Eye (tissue), 1 donor: ENCODE measurements at places on chromosomes 1 and 21.
A peak's percentile ranks its signal among the peaks of the same experiment; 100 is the strongest.

DNA sequence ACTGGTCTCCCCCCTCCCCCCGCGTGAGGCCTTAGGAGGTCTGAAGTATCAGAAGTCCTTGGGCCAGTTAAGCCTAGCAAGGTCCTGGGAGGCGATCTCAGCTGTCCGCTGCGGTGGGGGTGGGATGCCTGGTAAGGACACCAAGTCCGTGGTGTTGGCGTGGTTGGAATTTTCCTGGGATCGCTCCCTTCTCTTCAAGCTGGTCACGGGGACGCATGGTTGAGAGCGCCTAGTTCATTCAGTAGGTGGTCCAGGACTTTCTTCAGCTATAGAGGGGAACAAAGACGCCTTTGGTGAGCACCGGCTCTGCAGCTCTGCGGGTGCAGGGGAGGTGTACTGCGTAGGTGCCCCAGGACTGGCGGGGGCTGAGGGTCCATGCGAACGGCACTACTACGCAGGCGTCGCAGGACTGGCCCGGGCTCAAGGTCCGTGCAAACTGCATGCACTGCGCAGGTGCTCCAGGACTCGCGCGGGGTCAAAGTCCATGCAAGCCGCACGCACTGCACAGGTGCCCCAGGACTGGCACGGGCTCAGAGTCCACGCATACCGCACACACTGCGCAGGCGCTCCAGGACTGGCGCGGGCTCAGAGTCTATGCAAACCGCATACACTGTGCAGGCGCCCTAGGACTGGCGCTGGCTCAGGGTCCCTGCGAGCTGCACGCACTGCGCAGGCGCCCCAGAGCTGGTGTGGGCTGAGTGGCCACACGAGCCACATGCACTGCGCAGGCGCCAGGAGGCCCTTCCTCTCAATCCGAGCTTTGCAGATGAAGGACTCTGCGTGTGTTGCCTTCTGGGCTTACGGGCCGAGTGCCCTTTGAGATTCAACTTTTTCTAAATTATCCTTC, 36.6 kb upstream of the HMGN1 start:
- DNase-seq, result peak; percentile 92

DNA sequence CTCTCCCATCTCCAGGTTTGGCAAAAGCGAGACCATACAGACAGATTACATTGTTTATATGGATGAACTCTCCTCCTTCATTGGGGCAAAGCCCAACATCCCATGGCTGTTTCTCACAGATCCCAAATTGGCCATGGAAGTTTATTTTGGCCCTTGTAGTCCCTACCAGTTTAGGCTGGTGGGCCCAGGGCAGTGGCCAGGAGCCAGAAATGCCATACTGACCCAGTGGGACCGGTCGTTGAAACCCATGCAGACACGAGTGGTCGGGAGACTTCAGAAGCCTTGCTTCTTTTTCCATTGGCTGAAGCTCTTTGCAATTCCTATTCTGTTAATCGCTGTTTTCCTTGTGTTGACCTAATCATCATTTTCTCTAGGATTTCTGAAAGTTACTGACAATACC, 26.4 kb downstream of the FMO3 start:
- DNase-seq, result no peak

DNA sequence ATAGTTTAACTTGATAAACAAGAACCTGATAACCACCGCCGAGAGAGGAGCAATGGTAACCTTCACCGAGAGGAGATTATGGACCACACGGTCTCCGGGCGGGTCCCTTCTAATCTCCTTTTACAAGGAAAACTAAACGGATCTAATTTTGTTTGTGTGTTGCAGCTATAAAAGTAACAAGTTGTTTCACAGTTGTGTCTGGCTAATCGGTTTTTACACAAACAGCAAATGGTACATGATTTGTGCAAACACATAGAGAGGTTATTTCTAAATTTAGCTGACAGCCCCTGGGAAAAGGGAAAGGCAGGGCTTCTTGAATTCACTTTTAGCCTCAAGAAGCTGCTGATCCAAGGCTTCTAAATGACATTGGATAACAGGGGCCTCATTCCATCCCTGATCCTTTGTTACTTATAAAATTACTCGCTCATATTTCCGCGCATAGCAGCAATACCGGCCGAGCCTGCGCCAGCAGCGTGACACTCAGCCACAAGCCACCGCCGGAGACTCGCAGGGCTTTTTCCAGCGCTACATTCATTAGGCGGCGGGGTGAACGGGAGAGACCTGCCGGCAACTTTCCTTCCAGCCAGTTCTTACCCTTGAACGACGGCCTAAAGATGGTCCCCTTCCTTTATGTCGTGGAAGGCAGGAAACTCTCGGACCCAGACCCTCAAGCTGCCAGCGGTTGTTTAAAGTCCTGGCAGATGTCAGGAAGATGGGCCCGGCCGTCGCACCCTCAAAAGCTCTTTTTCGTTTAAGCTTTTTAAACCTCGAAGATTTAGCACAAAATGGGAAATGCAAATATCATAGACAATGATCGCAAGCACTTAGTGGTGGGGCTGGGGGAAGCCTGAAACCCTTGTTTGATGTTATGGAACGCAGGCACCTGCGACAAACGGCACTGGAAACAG, 4.4 kb downstream of the FOXD3 start:
- peak; percentile 86 for DNase-seq

GRCh38 chr1:35192056-35192852, 691 bp downstream of the SFPQ start:
- DNase-seq, result peak; percentile 95

DNA sequence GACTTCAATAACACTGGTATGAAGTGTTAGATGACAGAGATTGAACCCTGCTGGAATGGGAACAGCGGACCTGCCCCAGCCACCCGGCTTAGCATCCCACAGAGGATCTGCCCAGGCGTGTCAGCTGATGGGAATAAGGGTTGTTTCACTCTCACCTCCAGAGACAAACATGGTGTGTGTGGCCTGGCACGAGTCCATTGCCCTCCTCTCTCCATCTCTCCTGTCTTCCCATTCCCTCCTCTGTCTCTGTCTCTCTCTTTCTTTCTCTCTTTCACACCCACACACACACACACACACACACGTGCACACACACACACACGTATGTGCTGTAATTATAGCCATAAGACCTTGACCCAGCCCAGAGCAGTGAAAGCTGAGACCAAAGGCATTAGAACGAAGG, 200.2 kb downstream of the HIVEP3 start:
- DNase-seq, result no peak

GRCh38 chr1:110150330-110151174, at the start of gene SLC6A17:
TSS of gene SLC6A17 (plus strand) at chr1:110150494. CDS start at chr1:110166930, 16,436 bp downstream.
- DNase-seq, result peak; percentile 65

DNA sequence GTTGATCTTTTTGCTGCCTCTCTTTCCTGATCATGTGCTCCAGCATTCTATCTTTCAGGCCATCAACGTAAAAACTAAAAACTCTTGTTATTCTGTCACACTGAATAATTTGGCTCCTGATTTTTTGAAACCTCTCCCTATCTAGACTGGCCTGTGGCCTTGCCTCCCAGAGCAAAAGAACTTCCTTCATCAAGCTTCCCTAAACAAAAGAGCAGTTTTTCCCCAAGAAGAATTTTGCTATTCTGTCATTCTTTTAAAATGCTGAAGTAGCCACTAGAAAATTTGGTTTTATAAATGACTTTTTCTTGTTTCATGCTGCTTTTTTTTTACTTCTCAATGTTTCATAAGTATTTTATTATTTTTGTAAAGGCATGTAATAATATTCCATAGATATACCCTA, 37.1 kb upstream of the CR2 start:
- no peak for DNase-seq

GRCh38 chr21:38505654-38506523, 7.6 kb upstream of the ERG start:
- DNase-seq, result peak; percentile 88

- DNase-seq, result no peak
Measured at GRCh38 chr1:248306103-248306502, 2.9 kb upstream of the OR2T12 start.

DNA sequence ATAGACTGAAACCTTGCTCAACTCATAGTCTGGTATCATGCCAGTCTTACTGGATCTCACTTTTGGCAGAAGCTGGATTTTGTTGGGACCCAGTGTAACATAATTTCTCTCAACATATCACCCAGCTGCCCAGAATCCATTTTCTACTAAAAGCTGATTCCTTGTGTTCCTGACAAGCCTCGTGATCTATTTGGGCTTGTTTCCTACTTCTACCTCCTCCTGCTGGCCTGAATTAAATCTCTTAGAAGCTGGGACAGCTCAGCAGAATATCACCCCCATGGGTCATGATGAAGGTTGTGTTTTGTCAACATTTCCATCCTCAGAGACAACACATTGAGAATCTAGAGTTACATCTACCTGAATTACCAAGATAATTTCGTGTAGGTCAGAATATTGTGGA, 7.7 kb downstream of the GOLT1A start:
- DNase-seq, result no peak

DNA sequence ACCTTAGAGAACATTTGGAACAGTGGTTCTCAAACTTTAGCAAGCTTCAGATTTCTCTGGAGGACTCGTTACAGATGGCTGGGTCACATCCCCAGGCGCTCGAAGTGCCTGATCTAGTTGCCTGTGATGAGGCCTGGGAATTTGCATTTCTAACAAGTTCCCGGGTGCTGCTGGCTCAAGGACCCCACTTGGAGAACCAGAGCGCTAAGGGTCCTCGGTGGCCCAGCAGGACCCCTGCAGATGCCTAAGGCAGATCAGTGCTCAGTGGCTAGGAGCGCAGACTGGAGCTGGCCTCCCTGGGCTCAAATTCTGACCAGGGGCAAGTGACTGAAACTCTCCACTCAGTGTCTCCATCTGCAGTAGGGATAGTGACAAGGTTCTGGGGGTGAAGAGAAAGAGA, 208.2 kb downstream of the DYRK1A start:
- no peak for DNase-seq

DNA sequence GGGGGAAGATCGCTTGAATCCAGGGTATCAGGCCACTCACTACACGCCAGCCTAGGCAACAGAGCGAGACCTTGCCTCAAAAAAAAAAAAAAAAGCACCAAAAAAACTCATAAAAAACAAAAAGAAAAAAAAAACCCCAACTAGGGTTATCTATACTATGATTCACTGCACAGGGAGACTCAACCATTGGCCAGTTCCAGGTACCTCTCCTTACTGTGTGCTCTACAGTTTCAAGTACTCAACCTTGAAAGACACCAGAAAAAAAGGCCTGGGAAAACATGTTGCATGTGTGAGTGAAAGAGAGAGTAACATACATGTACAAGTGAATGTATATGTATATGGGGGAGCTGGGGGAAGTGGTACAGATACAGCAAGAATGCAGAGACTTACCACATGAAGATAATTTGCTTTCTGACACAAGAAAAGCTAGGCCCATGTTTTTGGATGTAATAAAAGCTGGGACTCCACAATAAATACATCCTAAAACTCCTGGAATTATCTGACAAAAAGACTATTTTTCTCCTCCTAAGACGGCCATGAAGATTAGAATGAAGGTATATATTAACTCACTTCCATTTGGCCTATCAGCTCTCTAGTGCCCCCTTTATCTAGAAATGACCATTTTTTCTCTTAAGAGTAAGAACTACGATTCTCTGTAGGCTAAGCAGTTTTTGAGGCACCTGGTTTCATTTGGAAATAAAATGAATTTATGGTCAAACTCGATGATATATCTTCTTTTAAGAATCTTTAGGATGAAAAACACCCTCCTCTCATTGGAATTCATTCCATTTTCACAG, 52.2 kb downstream of the SLC27A3 start:
- DNase-seq, result no peak

- no peak for DNase-seq
Measured at GRCh38 chr1:28933918-28934317, 19.5 kb downstream of the EPB41 start.

DNA sequence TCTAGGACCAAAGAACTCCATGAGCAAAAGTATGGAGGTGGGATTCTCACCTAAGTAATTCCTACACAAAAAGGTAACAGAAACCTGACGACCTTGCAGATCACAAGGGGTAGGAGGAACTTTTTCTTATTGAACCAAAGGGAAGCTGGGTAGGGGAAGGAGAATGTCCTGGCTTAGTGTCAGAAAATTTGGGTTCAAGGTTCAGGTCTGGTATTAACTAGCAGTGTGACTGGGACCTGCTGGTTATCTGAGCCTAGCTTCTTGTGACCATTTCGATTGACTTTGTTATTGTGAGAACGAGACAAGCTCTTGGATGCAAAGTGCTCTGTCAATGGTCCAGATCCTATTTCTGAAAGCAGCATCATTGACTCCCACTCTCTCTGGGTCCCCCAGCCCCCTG, 5.0 kb upstream of the SNX27 start:
- no peak for DNase-seq

- DNase-seq, result no peak
Measured at GRCh38 chr1:177933881-177934280, 36.0 kb downstream of the SEC16B start.

GRCh38 chr21:29939924-29940275, at the start of gene GRIK1:
TSS of gene GRIK1 (minus strand) at chr21:29939996.
- DNase-seq, result no peak

DNA sequence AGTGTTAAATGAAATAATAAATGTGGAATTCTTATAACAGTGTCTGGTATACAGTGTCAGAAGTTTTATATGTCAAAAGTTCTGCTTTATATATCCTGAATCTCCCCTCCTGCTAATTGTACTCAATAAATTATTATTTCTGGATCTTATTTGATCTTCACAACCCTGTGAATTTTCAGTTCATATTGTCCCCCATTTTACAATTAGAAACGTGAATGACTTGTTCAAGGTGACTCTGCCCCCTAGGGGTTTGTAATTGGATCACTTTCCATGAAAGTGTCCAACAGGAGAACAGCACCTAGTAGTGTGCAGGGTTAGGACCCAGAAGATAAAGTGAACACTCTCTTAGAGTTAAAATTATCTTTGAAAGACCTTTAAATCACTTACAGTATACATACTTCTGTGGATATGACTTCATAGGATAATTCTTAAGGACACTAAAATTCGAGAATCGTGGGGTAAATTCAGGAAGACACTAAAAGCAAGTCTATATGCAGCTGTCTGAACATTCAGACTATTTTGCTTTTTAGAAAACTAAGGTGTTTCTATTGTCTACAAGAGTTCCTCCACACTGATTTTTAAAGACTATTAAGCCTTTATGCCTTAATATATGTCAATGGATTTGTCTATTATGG, 4.5 kb upstream of the DDR2 start:
- DNase-seq, result no peak

DNA sequence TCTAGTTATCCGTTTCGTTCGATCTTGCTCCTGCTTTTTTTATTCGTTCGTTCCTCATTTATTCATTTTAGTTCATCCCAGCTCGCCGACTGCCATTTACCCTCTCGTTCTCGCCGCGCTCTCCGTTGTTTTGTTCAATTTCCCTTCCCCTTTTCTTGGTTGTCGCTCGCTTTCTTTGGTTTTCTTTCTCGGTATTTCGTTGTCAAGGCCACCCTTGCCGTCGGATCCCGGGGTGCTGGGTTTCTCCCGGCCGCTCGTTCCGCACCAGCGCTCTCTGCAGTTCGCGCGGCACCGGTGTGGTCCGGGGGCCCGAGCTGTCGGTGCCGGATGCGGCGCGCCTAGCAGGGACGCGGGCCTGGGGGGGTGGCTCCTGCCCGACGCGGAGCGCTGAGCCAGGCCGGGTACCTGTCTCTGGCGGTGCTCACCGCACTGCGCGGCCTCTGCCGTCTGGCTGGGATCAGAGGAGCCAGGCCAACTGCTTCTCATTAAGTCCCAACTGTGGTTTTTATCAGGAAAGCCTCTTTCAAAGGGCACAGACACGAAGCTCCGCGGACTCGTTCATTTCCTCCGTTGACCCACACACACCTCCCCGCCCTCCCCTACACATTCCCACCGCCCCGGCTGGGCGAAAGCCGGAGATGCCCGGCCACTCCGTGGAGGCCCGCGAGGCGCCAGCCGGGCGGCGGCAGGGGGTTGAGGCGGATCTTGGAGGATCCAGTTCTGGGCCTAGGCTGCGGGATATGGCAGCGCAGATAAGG, 1.6 kb downstream of the ALX3 start:
- peak; percentile 83 for DNase-seq

GRCh38 chr1:26889551-26890466, at the start of gene GPN2:
TSS of gene GPN2 (minus strand) at chr1:26890283. CDS start at chr1:26890096, 187 bp downstream.
- peak; percentile 90 for DNase-seq
